Gastroesophageal sphincter (tissue), 4 donors: ENCODE measurements at places on chromosomes 16 and 17.

- no peak for ATAC-seq
Observed at GRCh38 chr17:58968426-58969061, 138.1 kb downstream of the TRIM37 start.

GRCh38 chr17:31308372-31309334, 5.2 kb downstream of the EVI2B start:
- no peak for ATAC-seq

GRCh38 chr17:45688353-45688752, 95.8 kb upstream of the CRHR1 start:
- ATAC-seq, result no peak

- ATAC-seq, result no peak
Observed at GRCh38 chr16:1466968-1467521, 7.8 kb downstream of the CLCN7 start.

DNA sequence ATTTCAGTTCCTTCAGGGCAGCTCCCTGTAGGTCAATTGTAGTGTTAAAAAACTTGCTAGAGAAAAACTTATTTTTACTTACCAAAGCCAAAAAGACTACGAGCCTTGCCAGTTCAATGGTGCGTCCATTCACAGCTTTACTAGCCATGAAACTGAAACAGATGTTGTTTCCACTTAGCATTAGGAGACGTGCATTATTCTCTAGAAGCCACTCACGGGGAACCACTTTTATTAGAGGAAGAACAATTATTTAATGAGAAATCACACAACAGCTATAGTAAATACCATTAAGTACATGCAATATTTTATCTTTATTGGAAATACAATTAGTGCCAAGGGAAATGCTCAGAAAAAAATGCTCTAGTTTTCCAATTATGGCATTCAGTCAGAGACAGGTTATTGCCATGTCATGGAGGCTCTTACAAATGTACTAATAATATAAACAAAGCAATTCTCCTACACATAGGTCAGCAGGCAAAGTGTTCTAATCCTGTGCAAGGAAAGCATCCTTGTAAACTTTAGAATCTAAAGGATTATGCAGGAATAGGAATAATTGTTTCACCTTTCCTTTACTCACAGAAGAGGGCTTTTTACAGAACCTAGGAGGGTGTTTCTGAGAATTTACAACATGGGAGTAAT, 17.4 kb downstream of the LASP1NB start:
- ATAC-seq, result no peak

DNA sequence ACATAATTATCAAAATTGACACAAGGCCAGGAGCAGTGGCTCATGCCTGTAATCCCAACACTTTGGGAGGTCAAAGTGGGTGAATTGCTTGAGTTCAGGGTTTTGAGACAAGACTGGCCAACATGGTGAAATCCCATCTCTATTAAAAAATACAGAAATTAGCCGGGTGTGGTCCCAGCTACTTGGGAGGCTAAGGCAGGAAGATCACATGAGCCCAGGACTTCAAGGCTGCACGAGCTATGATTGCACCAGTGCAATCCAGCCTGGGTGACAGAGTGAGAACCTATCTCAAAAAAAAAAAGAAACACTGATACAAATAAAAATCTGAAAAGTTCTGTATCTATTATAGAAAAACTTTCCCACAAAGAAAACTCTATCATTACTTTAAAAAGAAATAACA, 15.5 kb downstream of the MYH10 start:
- peak; percentile 50 for ATAC-seq

DNA sequence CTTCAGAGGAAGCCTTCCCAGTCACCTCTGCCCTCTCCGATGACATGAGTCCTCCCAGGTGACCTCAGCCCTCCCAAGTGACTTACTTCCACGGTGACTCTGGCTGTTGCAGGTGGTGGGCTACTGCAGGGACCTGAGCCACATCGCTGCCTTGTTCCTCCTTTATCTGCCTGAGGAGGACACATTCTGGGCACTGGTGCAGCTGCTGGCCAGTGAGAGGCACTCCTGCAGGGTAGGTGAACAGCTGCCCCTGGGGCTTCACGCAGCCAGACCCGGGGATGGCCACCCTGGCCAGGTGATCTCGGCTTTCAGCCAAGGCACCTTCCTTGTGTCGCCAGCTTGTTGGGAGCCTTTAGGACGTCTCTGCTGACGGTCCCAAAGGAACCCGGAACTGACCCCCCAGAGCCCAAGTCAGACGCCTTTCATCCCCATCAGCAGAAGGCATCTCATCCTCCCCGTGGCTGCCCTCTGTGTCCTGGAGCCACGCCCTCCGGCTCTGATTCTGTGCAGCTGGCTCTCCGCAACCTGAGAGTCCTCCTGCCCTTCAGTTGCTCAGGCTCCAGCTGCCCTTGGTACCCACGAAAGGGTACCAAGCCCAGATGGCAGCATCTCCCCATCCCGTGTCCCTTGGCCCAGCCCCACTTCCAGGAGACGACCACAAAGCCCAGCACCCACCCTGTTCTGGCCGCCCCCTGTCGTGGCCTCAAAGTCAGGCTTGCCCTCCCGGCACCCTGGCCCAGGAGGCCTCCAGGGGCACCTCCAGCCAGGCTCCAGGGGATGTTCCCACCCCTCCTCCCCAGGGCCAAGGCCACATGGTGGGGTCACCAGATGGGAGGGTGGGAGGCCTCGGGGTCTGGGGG, 81.7 kb downstream of the GOSR1 start:
- no peak for ATAC-seq

- no peak for ATAC-seq
Observed at GRCh38 chr16:56368545-56368944, 56.8 kb downstream of the AMFR start.

GRCh38 chr16:86676254-86676670, 97.9 kb downstream of the FOXL1 start:
- no peak for ATAC-seq

DNA sequence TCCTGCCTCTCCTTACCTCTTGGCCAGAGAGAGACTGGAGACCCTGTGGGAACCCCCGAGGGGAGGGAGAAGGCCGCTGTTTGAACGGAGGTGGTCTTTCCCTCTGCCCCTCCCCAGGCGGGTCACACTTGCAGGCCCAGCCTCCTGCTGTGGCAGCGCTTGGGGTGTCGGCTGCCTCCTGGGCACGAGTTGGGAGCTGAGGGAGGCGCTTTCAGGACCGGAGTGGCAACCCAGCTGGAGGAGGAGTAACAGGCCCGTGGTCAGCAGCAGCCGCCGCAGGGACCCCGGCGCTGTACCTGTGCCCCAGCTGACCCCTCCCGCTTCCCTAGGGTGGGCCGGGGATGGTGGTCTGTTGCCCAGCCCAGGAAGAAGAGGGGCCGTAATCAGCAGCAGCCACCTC, 278.3 kb downstream of the SEC14L1 start:
- ATAC-seq, result no peak

DNA sequence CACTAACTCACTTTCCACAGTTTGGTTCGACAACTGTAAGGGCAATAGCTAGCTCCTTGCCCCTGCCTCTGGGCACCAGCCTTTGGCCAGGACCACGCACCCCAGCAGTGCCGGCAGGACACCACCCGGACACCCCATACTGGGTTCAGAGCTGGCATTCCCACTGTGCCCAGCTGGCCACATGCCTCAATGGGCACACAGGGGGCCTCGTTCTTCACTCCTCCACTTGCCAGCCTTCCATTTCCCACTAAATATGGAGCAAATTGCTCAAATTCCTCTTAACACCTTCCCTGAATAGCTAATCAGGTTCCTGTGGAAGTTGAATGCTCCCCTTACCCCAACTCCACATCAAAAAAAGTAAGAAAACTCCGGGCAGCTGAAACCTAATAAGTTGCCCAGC, 52.5 kb downstream of the PIPOX start:
- ATAC-seq, result no peak

DNA sequence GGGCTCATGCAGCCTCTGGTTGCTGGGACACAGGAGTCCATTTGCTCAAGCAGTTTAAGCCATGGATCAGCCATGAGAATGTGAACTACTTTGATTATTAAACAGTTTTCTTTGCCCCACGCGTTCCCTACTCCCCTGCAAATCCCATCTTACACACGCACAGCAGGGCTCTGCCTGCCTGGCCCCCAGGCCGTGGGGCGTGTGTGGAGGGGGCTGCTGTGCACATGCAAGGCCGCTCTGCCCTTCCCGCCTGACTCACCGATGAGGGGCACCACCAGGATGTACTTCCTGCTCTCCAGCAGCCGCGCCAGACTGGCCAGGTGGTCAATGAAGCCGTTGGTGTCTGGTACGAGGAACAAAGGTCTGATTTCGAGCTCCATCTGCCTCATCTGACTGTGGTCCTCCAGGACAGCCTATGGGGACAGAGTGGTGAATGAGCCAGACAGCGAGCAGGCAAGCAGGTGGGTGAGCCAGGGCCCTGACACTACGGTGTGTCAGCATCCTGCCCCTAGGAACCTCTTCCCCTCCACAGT, 13.7 kb downstream of the HIC1 start:
- ATAC-seq, result no peak

DNA sequence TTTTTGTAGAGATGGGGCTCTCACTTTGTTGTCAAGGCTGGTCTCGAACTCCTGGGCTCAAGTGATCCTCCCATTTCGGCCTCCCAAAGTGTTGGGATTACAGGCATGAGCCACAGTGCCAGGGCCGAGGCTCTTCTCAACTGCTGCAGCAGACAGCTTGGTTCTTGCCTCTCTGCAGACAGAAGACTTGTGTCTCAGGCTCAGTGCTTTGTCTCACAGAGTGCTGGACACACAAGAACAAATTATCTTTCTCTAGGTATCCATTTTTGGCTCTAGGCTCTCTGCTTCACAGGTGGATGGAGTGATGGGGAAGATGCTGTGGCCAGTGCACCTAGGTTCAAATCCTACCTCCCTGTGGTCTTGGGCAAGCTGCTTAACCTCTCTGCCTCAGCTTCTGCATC, 80.8 kb upstream of the RNU2-1 start:
- no peak for ATAC-seq

DNA sequence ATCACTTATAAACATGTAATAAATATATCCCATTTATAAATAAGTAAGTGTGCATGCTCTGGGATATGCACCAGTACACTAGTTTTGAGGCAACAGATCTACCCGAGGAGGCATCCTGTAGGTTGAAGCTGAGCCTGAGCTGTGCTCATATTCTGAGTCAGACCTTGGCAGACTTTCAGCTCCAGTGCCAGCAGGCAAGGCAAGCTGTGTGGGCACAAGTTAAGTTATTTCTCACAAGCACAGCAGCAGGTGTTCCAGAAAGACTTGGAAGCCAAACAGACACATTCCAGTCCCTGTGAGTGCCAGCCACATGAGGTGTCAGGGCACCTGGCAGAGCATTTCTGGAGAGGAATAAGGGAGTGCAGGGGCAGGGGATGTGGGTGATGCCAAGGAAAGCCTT, 1.3 kb upstream of the CLEC19A start:
- peak; percentile 84 for ATAC-seq

- peak; percentile 86 for ATAC-seq
Observed at GRCh38 chr17:66952031-66952524, 12.4 kb upstream of the CACNG4 start.

- ATAC-seq, result peak; percentile 89
Observed at GRCh38 chr16:78816499-78817195, 717.2 kb downstream of the WWOX start.

DNA sequence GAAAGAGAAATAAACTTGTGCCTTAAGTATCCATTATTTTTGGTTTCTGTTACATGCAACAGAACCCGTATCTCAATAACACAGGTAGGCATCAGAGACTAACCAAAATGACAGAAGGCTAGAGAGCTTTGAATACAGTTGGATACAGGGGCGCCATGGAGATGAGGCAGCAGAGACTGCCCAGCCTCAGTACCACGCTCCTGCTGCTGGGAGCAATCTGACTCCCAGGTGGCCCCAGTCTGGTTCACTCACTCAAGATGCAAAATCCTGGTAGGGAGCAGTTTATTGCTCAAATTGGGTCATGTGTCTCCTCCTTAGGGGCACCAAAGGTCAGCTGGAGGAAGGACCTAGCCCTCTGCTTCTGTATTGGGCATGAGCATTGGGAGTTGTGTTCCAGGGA, 218.9 kb downstream of the USP22 start:
- no peak for ATAC-seq

- ATAC-seq, result peak; percentile 74
Observed at GRCh38 chr16:24670623-24671454, 58.6 kb upstream of the TNRC6A start.

- ATAC-seq, result no peak
Observed at GRCh38 chr17:38961413-38961812, 5.8 kb downstream of the FBXO47 start.

GRCh38 chr16:3349175-3349574, 6.5 kb upstream of the OR2C1 start:
- no peak for ATAC-seq

- ATAC-seq, result no peak
Observed at GRCh38 chr17:49437696-49438435, 23.2 kb upstream of the PHB1 start.

- ATAC-seq, result no peak
Observed at GRCh38 chr16:86513471-86514277, 3.3 kb downstream of the FOXF1 start.

GRCh38 chr16:17304491-17305119, 166.2 kb downstream of the XYLT1 start:
- ATAC-seq, result peak; percentile 38

- ATAC-seq, result no peak
Observed at GRCh38 chr17:58338841-58339754, 10.5 kb upstream of the TSPOAP1 start.

DNA sequence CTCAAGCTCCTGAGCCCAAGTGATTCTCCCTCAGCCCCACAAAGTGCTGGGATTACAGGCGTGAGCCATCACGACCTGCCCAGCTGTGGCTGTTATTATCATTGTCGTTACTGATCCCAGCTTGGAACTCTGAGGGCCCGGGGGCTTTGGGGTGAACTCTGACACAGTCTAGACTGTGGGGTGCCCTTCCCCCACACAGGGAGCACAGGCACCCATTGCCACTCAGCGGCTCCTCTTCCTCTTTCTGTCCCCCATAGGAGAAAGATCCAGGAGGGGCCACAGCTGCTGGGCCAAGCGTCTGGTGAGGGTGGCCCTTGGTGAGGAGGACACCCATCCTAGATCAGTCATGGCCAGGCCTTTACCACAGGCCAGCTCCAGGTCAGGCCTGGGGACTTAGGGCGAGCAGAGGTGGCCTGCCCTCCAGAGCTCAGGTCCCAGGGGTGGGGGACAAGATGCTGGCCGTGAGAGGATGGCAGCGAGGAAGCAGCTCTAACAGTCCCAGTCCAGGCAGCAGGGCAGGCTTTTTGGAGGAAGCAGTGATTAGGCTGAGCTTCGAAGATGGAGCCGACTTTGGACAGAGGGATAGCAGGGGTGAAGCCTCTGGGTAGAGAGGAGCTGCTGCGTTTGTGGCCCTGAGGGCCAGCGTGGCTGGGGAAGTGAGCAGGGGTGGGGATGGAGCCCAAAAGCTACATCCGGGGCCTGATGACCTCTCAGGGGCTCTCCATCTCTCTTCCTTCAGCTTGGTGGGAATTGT, 24.7 kb downstream of the TMEM235 start:
- ATAC-seq, result no peak

- ATAC-seq, result no peak
Observed at GRCh38 chr16:79592186-79592585, 8.4 kb downstream of the MAF start.

DNA sequence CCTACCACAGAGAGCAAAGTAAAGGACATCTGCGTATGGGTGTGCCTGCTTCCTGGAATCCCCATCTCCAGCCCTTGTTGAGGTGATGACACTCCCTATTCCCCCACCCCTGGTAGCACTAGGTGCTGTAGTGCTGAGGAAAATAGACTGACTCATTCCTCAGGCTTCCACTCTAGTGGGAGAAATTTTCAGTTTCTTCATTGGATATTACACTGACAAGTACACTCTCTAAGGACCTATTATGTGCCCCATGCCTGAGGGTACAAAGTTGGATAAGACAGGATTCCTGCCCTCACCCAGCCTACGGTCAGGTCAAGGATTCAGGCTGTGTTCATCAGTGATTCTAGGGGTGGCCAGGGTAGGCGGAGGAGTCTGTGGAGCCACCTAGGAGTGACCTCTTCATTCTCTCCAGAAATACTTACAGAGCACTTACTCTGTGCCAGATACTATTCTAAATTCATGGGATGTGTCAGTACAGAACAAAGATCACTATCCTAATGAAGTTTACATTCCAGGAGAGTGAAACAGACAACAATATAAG, 4.5 kb upstream of the ZC3H7A start:
- ATAC-seq, result no peak
